Activated gamma-delta T cell treated with Interleukin-2 at 50 U/mL for 16 hours (primary cell): ENCODE measurements at places on chromosomes 4 and X.

GRCh38 chr4:121597346-121597934 is 99.3 kb downstream of the ANXA5 start:
- no peak for DNase-seq

- DNase-seq: no peak
These were observed 1157.3 kb upstream of the AGA start for GRCh38 chr4:178599521-178599920.

DNA sequence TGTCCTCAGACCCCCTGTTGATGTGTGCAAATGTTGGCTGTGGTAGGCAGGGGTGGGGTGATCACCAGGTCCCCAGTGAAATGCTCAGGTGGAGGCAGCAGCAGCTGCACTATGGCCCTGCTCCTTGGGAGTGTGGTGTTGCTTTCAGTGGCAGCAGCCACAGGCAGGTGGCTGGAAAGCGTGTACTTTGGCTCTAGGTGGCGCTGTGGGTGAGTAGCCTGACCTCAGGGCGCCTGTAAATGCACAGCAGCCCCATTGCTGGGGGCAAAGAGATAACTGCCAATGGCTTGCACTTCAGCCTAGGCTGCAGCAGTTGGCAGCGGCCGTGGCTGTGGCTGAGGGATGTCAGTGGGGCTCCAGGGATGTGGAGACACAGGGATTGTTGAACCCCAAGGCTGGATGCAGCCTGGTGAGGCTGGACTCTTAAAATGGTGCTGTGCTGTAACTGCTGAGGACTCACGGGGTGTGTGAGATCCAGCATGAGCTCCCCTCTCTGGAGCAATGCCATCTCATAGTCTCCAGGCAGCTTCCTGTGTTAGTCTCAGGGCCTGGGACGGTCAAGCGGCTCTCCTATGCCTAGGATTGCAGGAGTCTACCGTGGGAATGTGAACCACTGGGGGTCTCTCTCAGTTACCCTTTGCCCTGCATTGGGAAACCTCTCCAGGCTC is 421.7 kb upstream of the HTR2C start:
- no peak for DNase-seq

GRCh38 chrX:115563633-115564162 is 2.7 kb downstream of the PLS3 start:
- no peak for DNase-seq

- no peak for DNase-seq
These were observed 54.9 kb downstream of the WFS1 start for GRCh38 chr4:6324461-6324998.

DNA sequence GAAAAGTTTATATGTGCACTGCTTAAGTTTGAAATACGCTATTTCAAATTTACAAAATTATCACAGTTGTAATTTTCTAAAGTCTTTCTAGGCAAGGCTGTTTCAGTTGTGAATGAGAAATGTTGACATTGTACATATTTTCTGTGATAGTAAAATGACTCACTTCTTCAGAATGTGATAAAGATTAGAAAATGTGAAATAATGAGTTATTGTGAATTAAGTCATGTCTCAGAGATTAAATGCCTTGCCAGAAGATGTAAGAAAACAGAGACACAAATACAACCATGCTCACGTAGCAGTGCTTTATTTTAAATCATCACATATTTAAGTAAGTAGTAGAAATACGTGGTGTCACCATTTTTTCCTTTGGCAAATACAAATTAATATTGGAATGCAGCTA is 768 bp downstream of the CLCN4 start:
- DNase-seq: no peak

GRCh38 chrX:125306335-125306866 is 13.3 kb upstream of the TEX13C start:
- DNase-seq: no peak

DNA sequence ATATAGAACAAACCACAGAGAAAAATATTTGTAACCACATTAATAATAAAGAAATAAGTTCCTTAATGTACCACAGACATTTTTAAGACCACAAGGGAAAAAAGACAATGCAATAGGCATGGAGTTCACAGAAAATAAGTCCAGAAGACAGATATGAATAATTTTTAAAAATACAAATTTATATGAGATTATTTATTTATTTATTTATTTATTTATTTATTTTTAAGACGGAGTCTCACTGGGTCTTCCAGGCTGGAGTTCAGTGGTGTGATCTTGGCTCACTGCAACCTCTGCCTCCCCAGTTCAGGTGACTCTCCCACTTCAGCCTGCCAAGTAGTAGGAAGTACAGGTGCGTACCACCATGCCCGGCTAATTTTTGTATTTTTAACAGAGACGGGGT is 53.7 kb downstream of the THAP9 start:
- no peak for DNase-seq

- no peak for DNase-seq
These were observed 88.5 kb downstream of the HADH start for GRCh38 chr4:108078024-108078733.

- DNase-seq: no peak
These were observed 67.7 kb upstream of the SPANXN2 start for GRCh38 chrX:143788265-143788664.

DNA sequence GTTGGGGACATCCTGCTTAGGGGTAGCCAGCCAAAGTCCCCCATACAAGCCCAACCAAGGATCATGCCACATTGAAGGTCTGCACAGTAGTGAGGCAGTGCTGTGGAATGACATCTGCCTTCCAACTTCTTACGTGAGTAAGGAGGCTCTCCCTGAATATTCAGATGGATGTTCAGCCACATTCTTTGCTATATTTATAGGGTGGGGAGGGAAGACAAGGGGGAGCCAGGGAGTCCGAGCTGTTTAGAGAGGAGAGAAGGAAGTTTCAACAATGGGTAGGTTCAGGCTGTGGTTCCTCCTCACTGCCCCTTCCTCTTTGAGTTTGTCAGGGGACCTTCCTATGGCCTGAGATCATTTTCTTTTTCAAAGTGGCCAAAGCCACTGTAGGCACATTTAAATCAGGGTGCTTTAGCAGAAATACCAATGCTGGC is 29.8 kb downstream of the MSN start:
- no peak for DNase-seq

GRCh38 chr4:160772668-160773067 is 1391.1 kb downstream of the FSTL5 start:
- no peak for DNase-seq

DNA sequence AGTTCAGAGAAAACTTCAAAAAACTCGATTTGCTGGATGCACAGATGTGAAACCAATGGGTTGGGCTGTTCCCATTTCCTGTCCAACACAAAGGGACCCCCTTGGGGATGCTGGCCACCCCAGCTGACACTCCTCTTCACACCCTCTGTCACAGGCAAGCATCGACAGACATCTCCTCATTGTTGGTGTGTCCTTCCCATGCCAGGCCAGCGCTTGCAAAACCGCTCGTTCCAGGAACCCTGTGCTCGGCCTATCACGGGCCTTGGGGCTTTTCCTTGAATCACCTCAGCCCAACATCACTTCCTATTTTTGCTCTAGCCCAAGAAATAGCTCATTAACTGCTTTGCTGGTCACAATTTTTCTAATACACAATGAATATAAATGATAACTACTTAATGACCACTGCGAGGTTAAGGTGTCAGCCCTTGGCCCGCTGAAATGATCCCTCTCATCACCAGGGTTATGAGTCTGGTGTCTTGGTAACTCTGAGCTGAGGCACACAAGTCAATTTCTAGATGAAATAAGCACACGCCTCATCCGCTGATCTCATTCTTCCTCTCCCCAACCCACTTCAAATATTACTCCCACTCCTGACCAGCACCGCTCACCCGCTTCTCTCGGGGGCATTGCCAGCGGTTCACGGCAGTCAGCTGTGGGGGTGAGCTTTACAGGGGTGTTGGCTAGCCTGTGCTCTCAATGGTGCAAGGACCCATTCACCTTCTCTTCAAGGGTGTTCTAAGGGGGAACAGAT is 32.3 kb downstream of the BCOR start:
- DNase-seq: no peak

DNA sequence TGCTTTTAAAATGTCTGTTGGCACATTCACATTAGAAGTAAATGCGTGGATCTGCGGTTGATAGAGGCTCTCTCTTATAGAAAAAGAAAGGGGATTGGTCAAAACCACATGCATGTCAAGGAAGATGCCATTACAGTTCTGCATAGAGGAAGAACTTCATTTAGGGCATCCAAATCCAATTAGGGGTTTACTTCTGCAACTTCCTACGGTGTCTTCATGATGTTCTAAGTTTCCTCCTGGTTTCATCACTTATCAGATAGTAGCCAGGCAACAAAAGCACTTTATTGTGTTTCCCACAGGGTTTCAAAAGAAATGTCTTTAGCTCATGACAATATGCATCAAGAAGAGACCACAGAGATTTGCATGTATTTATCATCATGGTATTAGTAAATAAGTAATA is 136.0 kb upstream of the HPGD start:
- no peak for DNase-seq

- no peak for DNase-seq
These were observed 68.4 kb downstream of the PDLIM5 start for GRCh38 chr4:94519925-94520789.

- DNase-seq: no peak
These were observed 55.7 kb downstream of the BTC start for GRCh38 chr4:74738464-74739143.

GRCh38 chr4:21649391-21650090 is 299.0 kb downstream of the KCNIP4 start:
- no peak for DNase-seq

DNA sequence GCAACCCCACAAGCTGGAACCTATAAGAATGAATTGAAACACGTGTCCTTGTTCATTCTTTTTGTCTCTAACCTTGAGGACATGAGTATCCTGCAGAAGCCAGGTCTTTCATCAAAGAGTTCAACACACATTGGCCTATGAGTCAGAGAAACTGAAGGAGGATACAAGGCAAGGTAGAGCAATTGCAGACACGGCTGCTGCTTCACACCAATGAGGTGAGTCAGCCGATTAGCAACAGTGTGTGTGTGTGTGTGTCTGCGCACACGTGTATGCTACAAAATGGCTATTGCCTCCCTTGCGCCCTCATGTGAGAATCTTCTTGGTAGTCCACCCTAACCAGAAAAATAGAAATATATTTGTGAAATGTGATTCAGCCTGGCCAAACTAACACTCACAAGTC is 1477.7 kb upstream of the IGFBP7 start:
- no peak for DNase-seq

DNA sequence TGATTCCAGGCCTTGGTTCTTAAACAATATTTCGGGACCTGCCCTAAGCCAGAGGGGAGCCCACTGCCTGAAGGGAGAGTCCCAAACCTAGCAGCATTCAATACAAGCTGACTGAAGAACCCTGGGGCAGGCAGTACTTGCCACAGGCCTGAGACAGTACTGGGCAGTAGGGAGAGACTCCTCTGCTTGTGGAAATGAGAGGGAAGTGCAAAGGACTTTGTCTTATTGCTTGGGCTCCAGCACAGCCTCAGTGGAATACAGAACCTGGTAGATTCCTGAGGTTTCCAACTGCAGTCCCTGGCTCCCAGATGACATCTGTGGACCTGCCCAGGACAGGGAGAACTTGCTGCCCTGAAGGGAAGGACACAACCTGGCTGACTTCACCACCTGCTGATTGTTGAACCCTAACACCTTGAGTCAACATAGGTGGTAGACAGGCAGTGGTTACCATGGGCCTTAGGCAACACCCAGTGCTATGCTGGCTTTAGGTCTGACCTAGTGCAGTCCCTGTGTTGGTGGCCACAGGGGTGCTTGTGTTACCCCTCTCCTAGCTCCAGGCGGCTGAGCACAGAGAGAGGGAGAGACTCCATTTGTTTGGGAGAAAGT is 20.3 kb upstream of the ABCG2 start:
- DNase-seq: no peak

DNA sequence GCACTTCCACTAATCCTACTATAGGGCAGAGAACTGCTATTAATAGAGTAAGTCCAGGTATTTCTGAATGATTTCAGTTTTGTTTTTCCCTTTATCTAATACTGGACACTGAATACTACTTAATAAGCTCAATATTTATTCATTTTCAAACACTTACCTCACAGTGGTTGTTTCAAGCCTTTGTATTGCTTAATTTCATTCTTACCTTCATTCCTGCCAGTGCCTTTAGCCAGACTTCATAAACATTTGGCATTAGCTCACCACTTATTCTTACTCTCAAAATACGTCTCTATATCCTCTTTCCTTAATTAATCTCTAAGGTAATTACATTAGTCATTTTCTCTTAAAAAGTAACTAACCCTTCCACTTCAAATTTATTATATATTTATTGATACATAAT is 18.8 kb upstream of the CORIN start:
- no peak for DNase-seq

DNA sequence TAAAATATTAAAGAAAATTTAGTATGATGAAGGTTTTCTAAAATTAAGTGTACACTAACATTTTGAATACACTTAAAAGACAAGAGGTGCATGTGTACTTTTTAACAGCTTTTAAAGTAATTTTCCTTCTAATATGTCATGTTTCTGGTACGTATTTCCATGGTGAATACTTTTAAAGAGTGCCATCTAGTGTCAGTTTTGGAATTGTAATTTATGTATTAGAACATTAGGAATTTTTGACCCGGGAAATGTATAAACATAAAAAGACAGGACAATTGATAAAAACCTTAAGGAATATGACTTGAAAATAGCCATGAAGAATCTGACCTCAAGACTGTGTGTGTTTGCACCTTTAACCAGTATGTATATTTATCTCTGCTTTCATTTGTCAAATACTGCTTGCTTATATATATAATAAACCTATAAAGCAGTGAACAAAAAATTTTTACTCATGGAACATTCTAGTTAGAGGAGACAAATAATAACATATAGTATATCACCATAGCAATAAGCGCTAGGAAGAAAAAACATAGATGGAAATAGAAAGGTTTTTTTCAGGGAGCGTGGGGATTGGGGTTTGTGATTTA is 7.2 kb downstream of the GSTCD start:
- DNase-seq: no peak

DNA sequence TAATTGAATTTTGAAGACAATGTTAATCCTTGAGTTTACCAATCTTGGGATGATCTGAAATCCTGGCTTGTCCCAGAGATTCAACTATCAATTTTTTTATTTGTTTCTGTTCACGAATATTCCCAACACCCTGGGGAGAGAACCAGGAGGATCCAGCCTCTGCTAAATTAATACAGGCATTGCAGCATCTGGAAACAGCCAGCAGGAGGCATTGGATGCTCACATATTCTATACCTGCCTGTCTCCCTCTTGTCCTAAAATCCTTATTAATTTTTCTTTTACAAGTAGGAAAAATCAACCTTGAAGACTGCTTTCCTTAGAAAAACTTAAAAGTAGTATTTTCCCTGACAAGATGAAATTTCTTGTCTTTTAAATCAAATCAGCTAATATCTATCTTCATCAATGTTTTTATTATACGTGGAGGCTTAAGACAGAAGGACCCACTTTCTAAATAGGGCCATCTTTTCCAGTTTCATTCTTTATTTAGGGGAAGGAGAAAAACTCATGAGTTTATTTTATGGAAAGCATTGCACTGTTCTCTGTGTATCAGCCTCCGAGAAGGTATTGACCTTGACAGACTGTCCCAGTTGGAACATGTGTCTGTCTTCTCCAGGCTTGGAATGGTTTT is 102.4 kb downstream of the CLNK start:
- no peak for DNase-seq

- DNase-seq: no peak
These were observed 252.8 kb upstream of the SLC7A11 start for GRCh38 chr4:138494931-138495330.

GRCh38 chrX:134249241-134249640 is 12.3 kb downstream of the CCDC160 start:
- DNase-seq: no peak

GRCh38 chr4:147461161-147461560 is 19.7 kb upstream of the EDNRA start:
- DNase-seq: no peak

GRCh38 chr4:44629280-44629866 is 22.1 kb downstream of the YIPF7 start:
- DNase-seq: peak; percentile 5

- no peak for DNase-seq
These were observed 9.1 kb downstream of the LAMTOR3 start for GRCh38 chr4:99885063-99885664.
